ENCODE measurements at places on chromosomes 1 and 21.

DNA sequence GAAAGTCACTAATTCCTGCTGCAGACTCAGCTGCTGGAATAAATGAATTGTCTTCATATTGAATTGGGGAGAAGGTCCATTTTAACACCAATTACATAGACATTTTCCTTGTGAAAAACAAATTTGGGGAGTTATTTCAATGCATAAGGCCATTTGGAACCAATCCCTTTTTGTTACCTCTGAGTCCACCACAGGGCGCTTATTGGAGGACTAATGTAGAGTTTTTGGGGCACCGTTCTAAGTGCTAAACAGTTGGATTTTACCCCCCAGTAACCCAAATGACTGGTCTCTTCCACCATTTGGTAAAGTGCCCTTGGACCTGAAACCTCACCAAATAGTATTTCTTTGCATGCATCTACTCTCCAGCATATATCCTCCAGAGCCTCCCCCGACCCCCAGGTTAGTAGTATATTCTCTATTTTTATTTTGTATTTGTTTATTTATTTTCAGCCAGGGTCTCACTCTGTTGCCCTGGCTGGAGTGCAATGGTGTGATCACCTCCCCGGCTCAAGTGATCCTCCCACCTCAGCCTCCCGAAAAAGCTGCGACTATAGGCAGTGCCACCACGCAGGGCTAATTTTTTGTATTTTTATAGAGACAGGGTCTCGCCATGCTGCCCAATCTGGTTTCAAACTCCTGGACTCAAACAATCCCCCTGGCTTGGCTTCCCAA lies 1.6 kb downstream of the PRUNE1 start:
- DNase-seq: no peak

DNA sequence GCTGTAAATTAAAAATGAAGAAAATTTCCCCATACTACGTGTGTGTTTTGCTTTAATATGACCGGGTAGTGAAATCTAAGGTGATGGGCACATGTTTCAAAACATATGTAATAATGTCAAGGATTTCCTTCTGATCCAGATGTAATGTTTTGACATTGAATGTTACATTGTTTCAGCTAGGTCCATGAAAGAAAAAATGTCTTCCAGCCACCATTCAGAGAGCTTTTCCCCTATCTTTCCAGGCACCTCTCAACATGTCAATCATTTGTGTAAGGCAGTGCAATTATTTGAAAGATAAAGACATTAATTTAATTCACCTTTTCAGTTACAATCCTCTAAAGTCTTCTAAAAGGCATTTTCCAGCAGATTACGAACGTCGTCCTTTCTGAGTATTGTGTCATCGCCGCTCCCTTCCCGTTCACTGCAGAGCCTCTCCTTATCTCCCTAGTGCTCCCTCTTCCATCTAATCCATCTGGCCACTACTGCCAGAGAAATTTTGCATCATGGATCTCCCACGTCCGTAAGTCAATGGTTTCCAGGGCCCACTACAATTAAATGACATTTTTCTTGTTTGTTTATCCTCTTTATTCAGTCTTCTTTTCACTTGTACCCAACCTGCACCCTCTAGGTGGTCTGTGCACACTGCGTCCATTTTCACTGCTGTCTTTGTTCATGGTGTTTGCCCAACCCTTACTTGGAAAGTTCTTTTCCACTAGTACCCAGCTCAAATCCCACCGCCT lies 1.3 kb upstream of the VAMP3 start:
- DNase-seq: no peak

DNA sequence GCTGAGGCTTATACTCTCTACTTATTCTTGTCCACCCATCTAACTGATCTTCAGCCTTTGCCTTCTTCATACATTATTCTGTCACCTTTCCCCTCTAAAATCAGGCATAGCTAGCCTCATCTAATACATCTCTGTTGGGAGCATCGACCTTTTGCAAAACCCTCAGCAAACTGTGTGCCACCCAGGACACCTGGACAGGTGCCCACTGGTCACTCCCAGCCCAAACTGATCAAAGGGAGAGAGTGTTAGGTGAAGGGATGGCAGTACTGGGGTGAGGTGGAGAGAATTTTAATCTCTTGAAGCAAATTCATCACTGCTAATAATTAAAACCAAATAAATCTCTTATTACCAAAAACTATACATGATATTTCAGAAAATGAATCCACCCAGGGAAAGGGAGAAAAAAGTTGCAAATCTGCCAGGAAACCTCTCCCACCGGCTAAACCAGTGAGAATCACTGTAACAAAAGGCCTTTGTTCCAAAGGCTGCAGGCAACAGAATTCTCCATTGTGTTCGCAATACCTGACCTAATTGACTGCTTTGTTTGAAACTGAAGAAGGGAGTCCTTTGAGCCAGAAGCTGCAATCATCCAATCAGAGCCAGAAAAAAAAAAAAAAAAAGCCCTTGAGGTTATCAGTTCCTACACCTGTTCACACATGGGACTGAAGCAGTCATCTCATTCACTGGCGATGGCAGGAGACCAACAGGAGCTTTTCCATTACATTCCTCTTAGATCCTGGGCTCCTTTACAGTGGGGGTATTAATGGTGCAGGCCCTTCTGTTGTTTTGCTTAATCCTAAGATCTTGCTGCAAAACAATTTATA lies 172.6 kb downstream of the APP start:
- DNase-seq: peak; percentile 73

GRCh38 chr1:56516539-56517252 lies 62.7 kb downstream of the PLPP3 start:
- DNase-seq: no peak

- DNase-seq: no peak
Observed at GRCh38 chr1:44822131-44822701, 13.9 kb downstream of the BTBD19 start.

DNA sequence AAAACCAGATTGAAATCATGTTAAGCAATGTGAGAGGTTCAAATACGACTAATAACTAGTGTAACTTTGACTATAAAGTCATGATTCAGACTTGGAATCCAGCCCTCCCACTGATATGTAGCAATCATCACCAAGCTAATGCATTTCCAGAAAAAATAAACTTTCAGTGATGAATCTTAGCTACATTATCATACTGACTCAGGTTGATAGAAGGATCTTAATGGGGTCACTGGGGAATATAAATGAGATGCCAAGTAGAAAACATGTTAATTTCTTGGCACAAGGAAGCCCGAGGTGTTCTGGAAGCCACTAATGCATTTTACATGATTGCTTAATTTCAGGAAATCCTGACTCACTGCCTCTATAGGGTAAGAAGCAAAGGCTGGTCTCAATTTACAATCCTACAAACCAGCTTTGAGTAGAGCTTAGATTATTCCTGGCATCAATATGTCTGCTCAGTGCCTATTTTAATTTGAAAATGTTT lies 67.7 kb downstream of the SELENOF start:
- no peak for DNase-seq

DNA sequence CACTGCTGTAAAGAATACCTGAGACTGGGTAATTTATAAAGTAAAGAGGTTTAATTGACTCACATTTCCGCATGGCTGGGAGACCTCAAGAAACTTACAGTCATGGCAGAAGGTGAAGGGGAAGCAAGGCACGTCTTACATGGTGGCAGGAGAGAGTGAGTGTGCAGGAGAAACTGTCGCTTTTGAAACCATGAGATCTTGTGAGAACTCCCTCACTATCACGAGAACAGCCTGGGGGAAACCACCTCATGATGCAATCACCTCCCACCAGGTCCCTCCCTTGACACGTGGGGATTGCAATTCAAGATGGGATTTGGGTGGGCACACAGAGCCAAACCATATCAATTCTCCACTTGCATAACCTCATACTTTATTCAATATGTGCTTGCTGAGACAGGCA lies 76.6 kb downstream of the GIPC2 start:
- no peak for DNase-seq

DNA sequence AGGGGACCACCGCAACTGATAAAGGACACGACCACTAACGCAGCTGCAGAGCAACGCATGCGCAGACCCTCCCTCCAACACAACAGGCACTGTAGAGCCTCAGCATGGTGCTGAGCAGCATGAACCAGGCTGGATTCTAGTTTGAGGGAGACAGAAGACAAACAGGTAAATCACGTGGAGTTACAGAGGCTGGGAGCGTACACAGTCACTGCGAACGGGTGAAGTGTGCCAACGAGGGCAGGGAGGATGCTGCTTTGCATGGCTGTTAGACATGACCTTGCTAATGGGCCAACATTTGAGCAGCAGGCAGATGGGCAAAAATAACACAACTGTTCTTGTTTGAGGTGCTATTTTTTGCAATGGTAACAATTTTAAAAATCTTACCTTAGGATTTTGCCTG lies 55.2 kb upstream of the NADK start:
- no peak for DNase-seq

DNA sequence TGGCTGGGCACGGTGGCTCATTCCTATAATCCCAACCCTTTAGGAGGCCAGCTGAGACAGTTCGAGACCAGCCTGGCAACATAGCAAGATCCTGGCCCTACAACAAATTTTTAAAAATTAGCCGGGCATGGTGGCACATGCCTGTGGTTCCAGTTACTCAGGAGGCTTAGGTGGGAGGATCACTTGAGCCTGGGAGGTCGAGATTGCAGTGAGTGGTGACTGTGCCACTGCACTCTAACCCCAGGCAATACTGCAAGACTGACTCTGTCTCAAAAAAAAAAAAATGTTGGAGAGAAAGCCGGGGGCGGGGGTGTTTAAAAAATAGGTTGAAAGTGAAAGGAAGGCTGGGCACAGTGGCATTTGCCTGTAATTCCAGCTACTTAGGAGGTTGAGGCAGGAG lies 16.5 kb downstream of the CLDN19 start:
- DNase-seq: no peak

DNA sequence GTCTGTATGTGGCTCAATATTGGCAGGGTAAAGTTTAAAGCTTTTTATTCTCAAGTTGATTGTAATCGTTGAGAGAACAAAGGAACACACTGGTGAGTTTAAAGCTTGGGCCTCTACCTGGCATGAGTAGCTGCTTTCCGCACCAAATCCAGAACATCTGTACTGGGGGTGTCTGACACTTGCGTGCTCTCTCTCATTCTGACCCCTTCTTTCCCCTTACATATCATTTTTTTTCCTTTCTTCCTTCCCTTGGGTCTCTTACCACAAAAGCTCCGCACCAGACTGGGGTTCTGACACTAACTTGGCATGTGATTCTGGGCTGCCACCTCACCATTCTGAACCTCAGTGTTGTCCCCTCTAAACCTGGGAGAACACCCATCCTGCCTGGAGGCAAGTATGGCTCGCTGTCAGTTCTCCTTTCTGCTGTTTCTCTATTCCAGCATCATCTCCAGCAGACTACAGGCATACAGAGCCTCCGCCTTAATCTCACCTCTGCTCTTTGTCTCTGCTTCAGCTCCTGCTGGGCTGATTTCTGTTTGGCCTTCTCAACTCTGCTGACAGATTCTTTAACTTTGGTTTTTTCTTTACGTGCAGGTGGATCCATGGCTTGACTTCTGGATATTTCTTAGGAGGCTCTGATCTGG lies 859 bp upstream of the ERMAP start:
- DNase-seq: no peak

- DNase-seq: peak; percentile 56
Observed at GRCh38 chr1:232629250-232630046, 485 bp downstream of the SIPA1L2 start.

- no peak for DNase-seq
Observed at GRCh38 chr1:81554108-81554507, 246.6 kb upstream of the ADGRL2 start.

- no peak for DNase-seq
Observed at GRCh38 chr1:184449916-184450315, 63.1 kb downstream of the C1orf21 start.

GRCh38 chr1:6577831-6578525 lies 1.8 kb upstream of the ZBTB48 start:
- no peak for DNase-seq

DNA sequence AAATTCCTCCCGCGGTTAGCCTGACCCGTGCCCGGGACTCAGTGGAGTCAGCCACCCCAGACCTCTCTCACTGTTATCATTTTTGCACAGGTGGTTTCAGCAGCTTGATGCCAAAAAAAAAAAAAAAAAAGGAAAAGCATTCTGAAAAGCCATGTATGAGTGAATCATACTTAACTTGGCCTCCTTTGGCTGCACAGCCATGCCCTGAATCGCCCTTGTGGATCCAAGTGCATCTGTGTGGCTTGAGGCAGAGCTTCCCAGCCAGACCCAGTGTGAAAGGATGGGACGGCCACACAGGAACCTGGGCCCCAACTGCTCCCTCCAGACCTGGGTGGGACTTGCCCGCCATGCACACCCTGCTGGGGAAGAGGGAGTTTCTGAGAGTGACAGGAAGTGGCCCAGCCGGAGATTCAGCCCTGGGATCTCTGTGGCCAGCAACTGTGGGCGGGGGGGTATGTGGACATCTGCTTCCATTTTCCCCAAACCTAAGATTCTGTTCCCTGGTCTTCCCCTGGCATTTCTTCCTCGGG lies 8.6 kb downstream of the YBEY start:
- DNase-seq: no peak

GRCh38 chr21:46142582-46143473 lies 12.6 kb downstream of the FTCD start:
- no peak for DNase-seq

DNA sequence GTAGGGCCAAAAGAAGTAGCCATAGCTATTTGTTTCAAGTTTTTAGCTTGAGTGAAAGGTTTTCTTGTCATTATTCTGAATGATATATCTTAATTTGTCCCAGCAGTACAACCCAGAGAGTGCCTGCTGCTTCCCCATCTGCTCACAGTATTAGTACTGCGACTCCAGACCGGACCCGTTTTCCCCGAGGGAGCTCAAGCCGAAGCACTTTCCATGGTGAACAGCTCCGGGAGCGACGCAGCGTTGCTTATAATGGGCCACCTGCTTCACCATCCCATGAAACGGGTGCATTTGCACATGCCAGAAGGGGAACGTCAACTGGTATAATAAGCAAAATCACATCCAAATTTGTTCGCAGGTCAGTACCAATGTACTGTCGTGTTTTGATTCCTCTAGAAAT lies 37.2 kb upstream of the C1orf115 start:
- DNase-seq: peak; percentile 88

DNA sequence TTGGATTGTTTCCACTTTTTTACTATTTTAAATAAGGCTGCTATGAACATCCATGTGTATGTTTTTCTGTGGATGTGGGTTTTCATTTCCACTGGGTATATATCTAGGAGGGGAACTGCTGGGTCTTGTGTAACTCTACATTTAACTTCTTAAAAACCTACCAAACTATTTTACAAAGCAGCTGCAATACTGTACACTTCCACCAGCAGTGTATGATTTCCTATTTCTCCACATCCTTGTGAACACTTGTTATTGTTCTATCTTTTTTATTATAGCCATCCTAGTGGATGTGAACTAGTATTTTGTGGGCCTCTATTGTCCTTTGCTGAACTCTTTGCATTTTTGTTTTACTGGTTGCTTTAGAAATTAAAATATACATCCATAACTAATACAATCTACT lies 33.4 kb downstream of the DIPK1A start:
- no peak for DNase-seq

DNA sequence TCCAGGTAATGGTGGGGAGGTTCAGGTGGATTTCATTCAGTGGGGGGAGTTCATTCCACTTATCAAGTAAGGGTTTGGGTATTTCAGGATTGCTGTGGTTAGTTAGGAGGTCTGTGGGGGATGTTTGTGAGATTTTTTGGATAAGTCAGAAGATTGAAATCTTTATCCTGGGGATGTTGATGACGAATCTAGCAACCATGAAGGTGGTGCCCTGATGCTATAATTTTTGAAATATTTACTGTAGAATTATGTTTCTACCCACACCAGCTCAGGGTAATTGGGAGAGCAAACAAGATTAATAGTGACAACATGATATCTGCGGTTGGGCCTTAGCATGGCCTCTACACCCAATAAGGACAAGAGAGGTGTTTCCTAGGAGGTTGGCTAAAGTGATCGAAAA lies 28.3 kb downstream of the SUCO start:
- DNase-seq: no peak
